Nucleus accumbens (tissue), 56 donors: ENCODE measurements at places on chromosomes 16 and 17.

GRCh38 chr17:76833034-76833644, 35.1 kb upstream of the MGAT5B start:
- DNase-seq = no peak

DNA sequence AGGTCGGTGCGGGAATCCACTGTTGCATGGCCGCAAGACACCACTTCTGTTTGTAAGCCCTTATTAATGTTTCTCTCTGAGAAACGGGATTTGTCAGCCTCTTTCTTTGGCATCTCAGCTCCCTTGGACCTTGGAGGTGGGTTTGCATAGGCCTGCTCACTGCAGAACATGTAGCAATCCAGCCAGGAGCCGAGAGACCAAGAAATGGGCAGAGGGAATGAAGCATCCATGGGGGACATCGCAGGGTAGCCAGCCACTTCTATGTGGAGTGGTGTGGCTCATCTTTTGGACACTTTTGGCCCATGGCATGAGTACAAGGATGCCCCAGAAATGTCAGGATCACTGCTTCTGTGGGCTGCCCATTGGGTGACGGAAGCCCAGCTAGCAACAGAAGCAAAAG, 79.4 kb downstream of the GSG1L start:
- no peak for DNase-seq

DNA sequence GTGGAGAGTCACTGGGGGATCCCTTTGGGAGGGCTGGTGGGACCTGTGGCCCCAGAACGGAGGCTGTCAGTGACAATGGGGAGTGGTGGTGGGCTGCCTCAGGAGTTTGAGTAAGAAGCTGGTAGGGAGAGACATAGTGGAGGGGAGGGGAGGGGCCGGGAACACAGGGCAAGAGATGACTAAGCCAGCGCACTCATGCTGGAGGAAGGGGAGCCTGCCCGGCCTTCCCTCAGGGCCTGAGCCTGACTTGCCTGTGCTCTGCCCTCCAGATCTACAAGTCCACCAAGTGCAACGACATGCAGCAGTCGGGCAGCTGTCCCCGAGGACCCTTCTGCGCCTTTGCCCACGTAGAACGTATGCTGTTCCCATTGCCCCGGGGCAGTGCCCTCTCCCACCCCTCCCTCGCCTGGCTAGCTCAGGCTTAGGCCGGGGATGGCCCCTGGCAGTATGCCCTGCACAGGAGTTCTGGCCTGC, 29.3 kb downstream of the UNC13D start:
- no peak for DNase-seq

- no peak for DNase-seq
Measured at GRCh38 chr16:79609861-79610260, 9.3 kb upstream of the MAF start.

GRCh38 chr17:15480204-15480603, 12.8 kb upstream of the CDRT4 start:
- no peak for DNase-seq

- no peak for DNase-seq
Measured at GRCh38 chr17:57523926-57524632, 221.0 kb downstream of the CCDC182 start.

DNA sequence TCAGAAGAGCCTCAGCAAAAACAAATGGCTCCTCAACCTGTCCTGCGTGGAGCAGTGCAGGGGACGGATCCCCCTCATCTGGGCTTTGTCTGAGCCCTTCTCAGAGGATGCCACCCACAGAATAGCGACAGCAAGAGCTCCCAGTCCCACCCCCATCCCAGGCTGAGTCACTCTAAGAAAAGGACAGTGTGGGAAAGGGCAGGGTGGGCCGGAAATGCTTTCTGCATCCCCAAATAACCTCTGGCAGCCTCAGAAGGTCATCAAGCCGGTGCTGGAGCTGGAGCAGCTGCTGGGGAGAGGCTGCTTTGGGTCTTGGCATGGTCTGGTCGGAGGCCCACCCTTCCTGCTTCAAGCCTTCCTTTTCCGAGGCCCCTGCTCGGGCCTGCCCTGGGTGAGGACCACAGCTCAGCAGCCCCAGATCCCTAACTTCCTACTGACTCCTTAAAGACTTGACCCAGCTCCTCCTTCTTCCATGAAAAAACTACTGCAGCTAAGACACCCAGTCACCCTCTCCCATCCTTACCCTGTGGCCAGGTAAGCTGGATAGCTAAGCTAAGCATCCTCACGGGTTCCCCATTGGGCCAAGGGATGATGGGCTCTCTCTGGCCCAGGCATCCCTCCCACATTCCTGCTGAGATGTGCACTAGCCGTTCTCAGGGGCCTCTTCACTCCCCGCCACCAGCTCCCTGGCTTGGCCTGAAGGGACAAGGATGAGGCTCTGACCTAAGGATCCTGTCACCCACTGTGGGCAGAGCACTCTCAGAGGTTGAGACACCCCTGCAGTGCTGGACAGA, 8.7 kb downstream of the SLC12A4 start:
- DNase-seq = no peak

DNA sequence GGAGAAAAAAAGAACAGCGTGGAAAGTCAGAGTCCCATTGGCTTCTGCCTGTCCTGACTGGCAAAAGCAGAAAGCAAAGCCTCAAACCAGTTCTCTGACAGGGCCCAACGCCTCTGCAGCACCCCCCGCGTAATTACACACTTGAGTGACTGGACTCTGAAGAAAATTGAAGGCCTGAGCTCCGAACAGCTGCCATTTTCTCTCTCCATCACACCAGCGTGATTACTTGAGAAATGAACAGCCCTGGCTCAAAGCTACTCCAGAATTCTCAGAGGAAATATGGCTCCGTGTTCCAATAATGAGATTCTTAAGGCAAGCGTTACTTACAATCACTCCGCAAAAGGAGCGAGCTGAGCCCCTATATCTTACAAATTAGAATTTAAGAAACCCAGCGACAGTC, 142.7 kb upstream of the C17orf78 start:
- DNase-seq = no peak

DNA sequence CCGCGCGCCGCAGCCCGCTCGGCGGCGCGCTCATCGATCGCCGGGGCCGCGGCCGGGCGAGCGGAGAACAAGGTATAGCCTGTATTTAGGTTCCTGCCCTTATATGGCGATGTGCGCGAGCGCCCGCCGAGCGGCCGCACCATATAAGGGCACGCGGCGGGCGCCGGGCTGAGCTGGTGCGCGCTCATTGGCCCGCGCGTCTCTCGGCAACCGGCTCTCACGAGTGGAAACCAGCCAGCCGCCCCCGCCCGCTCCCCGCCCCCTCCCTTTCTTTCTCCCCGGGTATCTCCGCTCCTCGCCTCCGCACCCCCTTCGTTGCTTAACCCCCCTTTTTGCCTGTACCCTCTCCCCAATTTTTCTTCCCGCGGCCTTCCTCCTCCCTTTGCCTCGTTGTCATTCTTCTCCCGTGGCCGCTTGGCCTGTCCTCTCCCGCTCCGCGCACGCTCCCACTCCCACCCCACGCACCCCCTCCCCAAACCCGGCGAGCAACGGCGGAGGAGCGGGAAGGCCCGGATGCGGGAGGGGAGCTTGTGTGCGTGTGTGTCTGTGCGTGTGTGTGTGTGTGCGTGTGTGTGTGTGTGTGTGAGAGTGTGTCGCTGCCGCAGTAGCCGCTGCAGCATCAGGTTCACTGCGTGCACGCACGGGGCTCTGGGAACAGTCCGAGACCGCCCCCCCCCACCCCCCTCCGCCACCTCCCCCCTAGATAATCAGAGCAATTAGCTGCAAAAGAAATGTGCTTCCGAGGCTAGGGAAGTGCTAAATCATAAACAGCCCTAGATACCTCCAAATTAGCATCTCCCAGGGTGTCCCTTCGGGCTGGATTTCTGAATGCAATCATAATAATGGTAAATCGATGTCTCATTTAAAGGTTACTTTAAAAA, 13.5 kb upstream of the CBX8 start:
- DNase-seq = peak; percentile 58

DNA sequence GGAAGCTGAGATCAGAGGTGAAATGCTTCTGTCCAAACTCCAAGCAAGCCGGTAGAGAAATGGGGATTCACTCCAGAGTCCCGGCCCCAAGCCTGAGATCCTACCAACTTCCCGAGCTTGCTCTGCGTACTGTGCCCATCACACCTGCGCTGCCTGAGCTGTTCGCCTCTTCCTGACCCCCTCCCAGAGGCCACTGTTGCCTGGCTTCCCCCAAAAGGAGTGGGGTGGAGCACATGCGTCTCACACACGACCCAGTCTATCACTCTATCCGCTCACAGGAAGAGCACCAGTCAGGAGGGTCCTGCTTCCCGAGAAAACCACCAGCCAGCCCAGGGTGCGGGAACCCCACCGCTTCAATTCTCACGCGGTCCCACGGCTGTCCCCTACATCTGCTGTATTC, 13.5 kb upstream of the C16orf95 start:
- no peak for DNase-seq

DNA sequence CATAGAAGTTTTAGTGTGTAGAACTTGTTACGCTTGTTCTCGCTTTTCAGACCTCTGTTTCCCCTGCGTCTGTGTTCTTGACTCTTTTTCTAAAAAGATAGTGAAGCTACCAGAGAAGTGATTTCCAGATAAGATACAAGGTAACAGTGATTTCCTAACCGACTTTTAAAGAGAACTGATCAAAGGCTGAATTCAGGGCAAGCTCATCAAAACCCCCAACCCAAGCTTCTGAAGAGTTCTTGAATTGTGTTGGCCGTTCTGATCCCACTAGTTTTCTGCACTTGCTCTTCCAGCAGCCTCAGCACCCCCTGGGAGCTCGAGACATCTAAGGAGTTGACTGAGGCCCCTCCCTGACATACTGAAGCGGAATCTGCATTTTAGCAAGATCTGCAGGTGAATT, 12.7 kb upstream of the NSMCE1 start:
- DNase-seq = no peak

GRCh38 chr17:55426851-55427586, 5.4 kb upstream of the MMD start:
- DNase-seq = no peak

DNA sequence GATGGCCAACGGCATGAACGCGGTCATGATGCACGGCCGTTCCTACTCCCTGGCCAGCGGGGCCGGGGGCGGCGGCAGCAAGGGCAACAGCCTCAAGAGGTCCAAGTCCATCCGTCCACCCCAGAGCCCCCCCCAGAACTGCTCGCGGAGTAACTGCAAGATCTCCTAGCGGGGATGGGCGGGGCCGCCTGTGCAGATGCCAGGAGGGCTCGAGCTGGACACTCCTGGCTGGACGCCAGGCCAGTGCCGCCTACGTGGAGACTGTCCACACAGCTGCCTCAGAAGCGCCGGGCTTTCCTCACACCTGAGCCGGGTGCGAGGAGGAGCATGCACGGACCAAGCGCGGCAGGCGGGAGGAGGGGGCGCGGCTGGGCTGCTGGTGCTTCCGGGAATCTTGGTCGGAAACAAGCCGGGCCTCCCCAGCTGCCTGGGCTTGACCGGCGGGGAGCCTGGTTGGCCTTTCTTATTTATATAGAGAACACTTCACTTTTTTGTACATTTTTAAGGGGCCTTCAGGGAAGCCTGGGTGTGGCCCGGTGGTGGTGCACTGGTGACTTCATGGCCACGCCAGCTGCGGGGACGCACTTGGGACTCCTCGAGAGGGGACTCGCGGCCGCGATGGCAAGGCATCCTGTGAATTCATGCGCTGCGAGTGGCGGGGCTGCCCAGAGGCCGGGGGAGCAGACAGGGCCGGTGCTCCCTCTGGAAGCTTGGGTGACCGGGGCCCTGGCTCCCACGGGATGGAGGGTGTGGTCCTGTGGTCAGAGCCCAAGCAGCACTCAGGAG, 3.1 kb upstream of the WFIKKN1 start:
- DNase-seq = no peak

GRCh38 chr16:27406511-27407128, 4.6 kb downstream of the IL21R start:
- DNase-seq = no peak

DNA sequence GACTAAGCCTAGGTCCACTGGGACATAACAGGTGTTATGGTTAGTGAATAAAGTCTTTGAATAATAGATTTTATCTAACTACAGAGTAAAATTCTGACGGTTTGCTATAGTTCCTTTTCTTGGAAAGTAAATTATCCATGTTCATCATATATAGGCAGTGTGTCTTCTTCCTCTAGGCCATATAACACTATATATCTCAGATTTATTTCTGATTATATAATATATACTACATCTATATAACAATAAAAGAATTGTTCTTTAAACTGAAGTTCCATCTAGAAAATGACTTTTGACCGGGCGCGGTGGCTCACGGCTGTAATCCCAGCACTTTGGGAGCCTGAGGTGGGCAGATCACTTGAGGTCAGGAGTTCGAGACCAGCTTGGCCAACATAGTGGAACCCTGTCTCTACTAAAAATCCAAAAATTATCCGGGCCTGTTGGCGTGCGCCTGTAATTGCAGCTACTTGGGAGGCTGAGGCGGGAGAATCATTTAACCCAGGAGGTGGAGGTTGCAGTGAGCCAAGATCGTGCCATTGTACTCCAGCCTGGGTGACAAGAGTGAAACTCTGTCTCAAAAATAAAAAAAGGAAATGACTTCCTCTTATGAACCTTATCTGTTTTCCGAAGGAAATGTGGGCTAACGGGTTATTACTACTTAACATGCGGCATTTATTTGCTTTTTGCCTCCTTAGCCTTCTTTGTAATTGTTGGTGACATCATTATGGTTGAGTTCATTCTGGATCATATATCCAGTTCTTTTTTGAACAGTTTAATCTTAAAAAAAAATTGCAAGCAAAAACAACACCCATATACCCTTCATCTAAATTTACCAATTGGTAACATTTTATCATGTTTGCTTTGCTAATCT, 29.2 kb downstream of the NOL11 start:
- no peak for DNase-seq

DNA sequence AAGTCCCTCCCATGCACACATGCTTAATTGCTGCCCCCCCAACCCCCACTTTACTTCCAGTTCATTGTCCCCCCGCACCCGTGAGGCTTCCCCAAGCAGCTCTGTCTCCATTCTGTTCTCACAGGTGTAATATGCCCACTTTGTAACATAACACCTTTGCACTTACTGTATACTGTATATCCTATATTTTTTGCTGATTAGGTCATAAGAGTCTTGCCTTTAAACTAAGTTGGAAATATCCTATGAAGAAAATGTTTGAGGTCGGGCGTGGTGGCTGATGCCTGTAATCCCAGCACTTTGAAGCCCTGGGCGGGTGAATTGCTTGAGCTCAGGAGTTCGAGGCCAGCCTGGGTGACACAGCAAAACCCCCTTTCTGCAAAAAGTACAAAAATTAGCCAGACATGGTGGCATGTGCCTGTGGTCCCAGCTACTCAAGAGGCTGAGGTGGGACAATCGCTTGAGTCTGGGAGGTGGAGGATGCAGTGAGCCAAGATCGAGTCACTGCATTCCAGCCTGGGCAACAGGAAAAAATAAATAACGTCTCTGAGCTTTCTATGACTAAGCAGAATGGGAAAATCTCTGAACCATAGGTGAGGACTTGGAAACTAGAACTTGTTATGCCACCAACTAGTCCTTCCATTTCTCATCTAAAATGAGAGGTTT, 76.1 kb downstream of the TNRC6C start:
- DNase-seq = no peak

GRCh38 chr16:53689636-53690035, 14.0 kb downstream of the RPGRIP1L start:
- no peak for DNase-seq
